ENCODE measurements at places on chromosomes 1 and 21.

- H3K4me3 ChIP-seq: no peak overlapping the region
- peaks cover 23% of the 10 kb centered on the region for H3K36me3 ChIP-seq
- no peak for DNase-seq
Measured at GRCh38 chr21:44969931-44970755, 30.3 kb downstream of the SLX9 start.

GRCh38 chr1:171664976-171665375 lies 12.5 kb upstream of the MYOC start:
- no peaks in the 10 kb centered on the region for H3K27me3 ChIP-seq
- H3K4me3 ChIP-seq: no peak overlapping the region
- DNase-seq: no peak
- H3K4me1 ChIP-seq: peaks cover 5% of the 10 kb centered on the region
- H3K36me3 ChIP-seq: no peaks in the 10 kb centered on the region
- no peak overlapping the region for H3K27ac ChIP-seq

DNA sequence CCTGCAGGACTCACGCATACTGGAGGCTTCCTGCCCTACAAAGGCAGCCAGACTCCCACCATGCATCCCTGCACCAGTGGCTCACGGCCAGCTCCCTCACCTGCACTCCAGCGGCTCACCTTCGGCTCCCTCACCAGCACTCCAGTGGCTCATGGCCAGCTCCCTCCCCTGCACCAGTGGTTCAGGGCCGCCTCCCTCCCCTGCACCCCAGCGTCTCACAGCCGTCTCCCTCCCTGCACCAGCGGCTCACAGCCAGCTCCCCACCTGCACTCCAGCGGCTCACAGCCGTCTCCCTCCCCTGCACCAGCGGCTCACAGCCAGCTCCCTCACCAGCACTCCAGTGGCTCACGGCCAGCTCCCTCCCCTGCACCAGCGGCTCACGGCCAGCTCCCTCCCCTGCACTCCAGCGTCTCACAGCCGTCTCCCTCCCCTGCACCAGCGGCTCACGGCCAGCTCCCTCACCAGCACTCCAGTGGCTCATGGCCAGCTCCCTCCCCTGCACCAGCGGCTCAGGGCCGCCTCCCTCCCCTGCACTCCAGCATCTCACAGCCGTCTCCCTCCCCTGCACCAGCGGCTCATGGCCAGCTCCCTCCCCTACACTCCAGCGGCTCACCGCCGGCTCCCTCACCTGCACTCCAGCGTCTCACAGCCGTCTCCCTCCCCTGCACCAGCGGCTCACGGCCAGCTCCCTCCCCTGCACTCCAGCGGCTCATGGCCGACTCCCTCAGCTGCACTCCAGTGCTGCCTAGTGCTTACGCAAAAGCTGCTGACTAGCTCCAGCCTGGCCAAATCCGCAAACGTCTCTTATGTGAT lies 324.5 kb downstream of the NPHP4 start:
- no peak overlapping the region for H3K4me3 ChIP-seq
- H3K27me3 ChIP-seq: peaks cover 19% of the 10 kb centered on the region
- DNase-seq: no peak
- H3K4me1 ChIP-seq: peaks cover 9% of the 10 kb centered on the region

GRCh38 chr1:169796274-169796810 lies 1.6 kb upstream of the METTL18 start:
- no peak for DNase-seq
- no peaks in the 10 kb centered on the region for H3K27me3 ChIP-seq
- H3K27ac ChIP-seq: no peak overlapping the region

- peak overlapping the region; percentile 99 for H3K27ac ChIP-seq
- H3K4me3 ChIP-seq: peak overlapping the region; percentile 93
- H3K4me1 ChIP-seq: peaks cover 30% of the 10 kb centered on the region
- H3K27me3 ChIP-seq: no peaks in the 10 kb centered on the region
- H3K36me3 ChIP-seq: peaks cover under 1% of the 10 kb centered on the region
- DNase-seq: no peak
Measured at GRCh38 chr1:153728305-153729066, 636 bp downstream of the INTS3 start.

DNA sequence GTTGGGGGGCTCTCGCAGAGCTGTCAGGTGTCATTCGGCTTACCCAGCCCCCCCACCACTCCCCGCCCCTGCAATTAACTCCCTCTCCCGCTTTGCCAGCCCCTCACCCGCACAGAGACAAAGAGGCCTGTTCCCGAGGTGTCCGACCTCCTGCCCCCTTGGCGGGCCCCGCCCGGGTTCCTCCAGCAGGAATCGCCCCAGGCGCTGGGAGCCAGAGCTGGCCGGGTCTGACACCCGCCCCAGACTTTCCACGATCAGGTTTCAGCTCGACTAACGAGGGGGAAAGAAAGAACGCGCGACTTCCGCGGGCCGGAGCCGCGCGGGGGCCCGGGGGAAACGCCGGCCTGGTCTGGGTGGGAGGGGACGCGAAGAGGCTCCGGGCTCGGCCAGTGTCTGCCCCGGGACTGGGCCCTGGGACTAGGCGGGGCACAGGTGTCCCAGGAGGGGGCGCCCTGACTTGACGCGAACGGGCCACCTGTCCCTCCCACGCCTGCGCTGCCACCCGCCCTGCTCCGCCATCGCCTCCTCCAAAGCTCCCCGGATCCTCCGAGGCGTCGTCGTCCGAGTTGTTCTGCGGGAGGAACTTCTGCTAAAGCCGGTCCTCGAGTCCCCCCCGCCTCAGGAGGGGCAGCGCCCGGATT lies 36.4 kb upstream of the HHAT start:
- peak overlapping the region; percentile 74 for H3K27ac ChIP-seq
- H3K4me1 ChIP-seq: peaks cover 49% of the 10 kb centered on the region
- H3K27me3 ChIP-seq: no peaks in the 10 kb centered on the region
- peak; percentile 78 for DNase-seq

GRCh38 chr1:246735735-246736134 lies 11.5 kb downstream of the SCCPDH start:
- DNase-seq: no peak
- H3K4me3 ChIP-seq: no peak overlapping the region
- H3K36me3 ChIP-seq: peaks cover 41% of the 10 kb centered on the region
- H3K4me1 ChIP-seq: no peaks in the 10 kb centered on the region
- no peak overlapping the region for H3K27ac ChIP-seq

- no peak for DNase-seq
- no peaks in the 10 kb centered on the region for H3K27me3 ChIP-seq
Measured at GRCh38 chr1:234272656-234273312, 100.5 kb upstream of the COA6 start.

DNA sequence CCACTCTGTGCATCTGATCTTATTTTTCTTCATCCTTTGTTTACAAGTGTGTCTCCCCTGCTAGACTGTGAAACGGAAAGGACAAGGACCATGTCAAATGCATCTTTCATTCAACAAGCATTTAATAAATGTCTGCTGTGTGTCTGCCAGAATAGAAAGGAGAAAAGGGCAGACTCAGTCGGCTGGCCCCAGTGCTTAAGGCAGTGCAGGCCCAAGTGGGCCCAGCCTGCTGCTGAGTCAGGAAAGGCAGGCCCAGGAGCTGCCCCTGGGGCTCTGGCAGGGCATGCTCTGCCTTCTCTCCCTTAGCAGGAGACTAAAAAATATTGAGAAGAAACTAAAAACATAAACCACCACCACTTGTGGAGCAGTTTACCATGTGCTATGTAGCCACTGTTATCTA lies 38.1 kb downstream of the PLEKHA6 start:
- peaks cover 26% of the 10 kb centered on the region for H3K4me1 ChIP-seq
- H3K4me3 ChIP-seq: no peak overlapping the region
- no peaks in the 10 kb centered on the region for H3K36me3 ChIP-seq

DNA sequence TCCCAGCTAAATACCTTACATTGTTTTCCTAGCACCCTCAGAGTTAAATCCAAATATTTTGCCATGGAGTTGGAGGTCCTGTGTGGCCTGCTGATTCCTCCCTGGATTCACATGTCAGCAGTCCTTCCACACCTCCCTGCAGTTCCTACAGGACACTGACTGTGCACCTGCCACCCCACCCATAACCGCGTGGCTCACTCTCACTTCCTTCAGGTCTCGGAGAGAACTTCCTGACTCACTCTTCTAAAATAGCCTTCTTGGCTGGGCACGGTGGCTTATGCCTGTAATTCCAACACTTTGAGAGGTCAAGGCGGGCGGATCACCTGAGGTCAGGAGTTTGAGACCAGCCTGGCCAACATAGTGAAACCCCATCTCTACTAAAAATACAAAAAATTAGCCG lies 8.4 kb upstream of the CAMTA1 start:
- H3K27me3 ChIP-seq: no peaks in the 10 kb centered on the region
- no peak overlapping the region for H3K27ac ChIP-seq
- H3K4me1 ChIP-seq: no peaks in the 10 kb centered on the region
- no peak overlapping the region for H3K4me3 ChIP-seq
- no peak for DNase-seq
- H3K36me3 ChIP-seq: no peaks in the 10 kb centered on the region

- H3K4me1 ChIP-seq: no peaks in the 10 kb centered on the region
- H3K27ac ChIP-seq: no peak overlapping the region
- H3K27me3 ChIP-seq: no peaks in the 10 kb centered on the region
- no peak overlapping the region for H3K4me3 ChIP-seq
- H3K36me3 ChIP-seq: no peaks in the 10 kb centered on the region
Measured at GRCh38 chr1:213159376-213159775, 108.3 kb downstream of the RPS6KC1 start.

DNA sequence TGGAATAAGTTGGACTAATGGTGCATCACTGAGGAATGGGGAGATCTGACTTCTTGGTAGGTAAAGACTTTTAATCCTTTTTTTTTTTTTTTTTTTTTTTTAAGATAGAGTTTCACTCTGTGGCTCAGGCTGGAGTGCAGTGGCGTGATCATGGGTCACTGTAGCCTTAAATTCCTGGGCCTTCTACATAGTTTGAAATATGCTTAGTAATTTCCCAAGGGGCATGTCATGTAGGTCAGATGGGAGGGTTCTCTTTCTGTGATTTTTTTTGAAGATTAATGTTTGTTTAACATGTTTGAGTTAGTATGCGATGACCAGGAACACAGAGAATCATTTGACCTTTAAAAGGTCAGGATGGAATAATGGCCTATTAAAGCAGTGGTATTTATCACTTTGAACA lies 129.1 kb downstream of the S1PR1 start:
- DNase-seq: no peak
- H3K4me3 ChIP-seq: no peak overlapping the region
- H3K27ac ChIP-seq: no peak overlapping the region
- H3K36me3 ChIP-seq: no peaks in the 10 kb centered on the region
- no peaks in the 10 kb centered on the region for H3K27me3 ChIP-seq
- H3K4me1 ChIP-seq: peaks cover 9% of the 10 kb centered on the region

- DNase-seq: no peak
- H3K36me3 ChIP-seq: no peaks in the 10 kb centered on the region
- H3K27me3 ChIP-seq: peaks cover 27% of the 10 kb centered on the region
- no peak overlapping the region for H3K4me3 ChIP-seq
- H3K27ac ChIP-seq: no peak overlapping the region
- no peaks in the 10 kb centered on the region for H3K4me1 ChIP-seq
Measured at GRCh38 chr1:20248971-20249612, 41.6 kb upstream of the VWA5B1 start.

DNA sequence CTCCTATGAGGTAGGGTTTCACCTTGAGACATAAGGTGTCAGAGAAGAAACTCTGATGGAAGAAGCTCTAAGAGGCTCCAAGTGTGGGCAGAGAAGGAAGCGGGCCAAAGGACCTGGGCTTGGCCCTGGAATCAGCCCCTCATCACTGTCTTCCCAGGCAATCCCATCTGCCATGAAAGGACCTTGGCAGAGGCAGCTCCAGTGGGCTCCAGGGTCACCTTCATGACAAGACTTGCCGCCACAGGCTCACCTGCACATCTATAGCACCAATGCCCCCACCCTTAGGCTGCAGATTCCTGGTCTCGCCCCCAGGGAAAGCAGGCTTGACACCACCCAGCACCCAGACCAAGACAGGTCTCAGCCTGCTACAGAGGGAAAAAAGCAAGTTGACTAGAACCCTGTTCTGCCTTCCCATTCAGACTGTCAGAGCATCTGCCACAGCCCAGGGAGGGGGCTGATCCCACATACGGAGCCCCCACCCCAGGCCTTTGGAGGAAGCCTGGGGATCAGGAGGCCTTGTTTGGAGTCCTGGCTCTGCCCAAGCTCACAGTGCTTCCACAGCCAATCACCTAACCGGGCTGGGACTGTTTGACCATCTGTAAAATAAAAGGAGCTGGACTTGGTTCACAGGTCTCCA lies 490 bp upstream of the FAM110D start:
- DNase-seq: peak; percentile 55
- H3K4me1 ChIP-seq: peaks cover 14% of the 10 kb centered on the region

DNA sequence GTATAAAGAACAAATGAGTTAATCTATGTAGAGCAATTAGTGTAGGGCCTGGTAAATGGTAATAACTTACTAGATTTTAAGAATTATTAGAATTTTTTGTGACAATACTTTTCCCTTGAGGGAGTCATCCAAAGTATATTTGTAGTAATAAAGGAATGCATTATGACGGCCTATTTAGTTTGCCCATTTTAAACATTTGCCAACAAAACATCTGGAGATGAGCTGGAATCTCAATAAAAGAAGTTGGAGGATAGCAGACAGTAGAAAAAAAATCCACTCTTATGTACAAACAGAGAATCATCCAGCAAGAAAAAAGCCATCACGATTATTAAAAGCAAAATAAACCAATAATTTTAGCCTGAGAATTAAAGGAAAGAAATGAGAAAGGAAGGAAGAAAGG lies 567.3 kb upstream of the ADAMTS5 start:
- H3K27me3 ChIP-seq: no peaks in the 10 kb centered on the region
- H3K4me1 ChIP-seq: no peaks in the 10 kb centered on the region
- no peak for DNase-seq
- H3K27ac ChIP-seq: no peak overlapping the region

DNA sequence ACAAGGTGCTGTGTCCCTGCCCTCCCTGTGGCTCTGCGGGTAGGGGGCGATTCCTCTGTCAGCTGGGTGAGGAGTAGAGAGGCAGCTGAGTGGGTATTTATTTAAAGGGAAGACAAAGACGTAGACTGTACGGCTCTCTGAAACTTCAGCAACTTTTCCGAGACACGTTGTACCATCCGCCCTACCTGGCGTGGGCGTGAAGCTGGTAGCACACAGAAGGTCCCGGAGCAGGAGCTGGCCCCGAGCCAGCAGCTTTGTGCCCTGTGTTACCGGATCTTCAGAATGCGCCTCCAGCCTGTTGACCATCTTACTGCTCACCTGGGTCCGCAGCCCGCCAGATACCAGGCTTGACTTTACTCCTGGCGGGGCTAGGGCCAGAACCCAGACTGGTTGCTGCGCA lies 34.9 kb downstream of the PRKCZ start:
- H3K36me3 ChIP-seq: peaks cover 6% of the 10 kb centered on the region
- no peak overlapping the region for H3K27ac ChIP-seq
- no peak for DNase-seq
- H3K4me3 ChIP-seq: no peak overlapping the region
